Karpas-422 (cell line): ENCODE measurements at places on chromosomes 2 and 18. TPM values are rescaled to one million over a fixed set of nuclear protein-coding genes. Genes with fewer than 3 reads are reported as not detected.
A peak's percentile ranks its signal among the peaks of the same experiment; 100 is the strongest.

DNA sequence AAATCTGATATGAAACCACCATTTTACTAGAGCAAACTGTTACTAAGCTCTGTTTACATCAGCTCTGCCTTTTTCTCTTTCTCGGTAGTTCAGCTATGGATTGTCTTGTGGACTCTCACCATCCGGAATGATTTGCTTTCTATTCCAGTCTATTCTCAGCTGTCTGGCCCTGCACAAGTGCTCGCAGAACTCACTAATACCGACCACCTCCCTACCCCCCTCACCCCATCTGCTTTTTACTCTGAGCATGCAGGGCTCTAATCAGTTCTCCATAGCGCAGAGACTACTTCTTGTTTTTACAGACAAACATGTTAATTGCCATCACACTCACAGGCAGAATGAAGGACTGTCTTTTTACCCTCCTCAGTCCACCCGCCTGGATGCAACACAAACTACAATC, 180.7 kb upstream of the POU3F3 start:
- no peak for DNase-seq

DNA sequence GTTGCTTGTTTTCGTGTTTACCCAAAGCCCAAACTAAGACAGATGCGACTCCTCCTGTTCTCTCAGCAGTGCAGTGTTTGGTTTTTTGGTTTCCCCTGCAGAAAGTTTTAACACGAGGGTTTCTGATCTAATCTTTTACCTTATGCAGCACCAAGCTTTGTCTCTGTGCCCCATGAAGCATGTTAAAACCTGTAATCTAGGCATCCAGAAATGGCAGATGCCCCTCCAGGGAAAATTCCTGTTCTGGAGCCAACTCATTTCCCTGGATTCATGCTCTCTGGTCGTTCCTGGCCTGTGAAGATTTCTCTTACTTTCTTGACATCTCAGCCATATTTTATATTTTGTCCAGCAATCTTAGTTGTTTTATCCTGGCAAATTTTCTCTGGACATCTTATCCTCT, 91.5 kb downstream of the LTBP1 start:
- DNase-seq = no peak

- DNase-seq = peak; percentile 79
These were observed 181.7 kb downstream of the ANAPC1 start for GRCh38 chr2:111702119-111702803.

DNA sequence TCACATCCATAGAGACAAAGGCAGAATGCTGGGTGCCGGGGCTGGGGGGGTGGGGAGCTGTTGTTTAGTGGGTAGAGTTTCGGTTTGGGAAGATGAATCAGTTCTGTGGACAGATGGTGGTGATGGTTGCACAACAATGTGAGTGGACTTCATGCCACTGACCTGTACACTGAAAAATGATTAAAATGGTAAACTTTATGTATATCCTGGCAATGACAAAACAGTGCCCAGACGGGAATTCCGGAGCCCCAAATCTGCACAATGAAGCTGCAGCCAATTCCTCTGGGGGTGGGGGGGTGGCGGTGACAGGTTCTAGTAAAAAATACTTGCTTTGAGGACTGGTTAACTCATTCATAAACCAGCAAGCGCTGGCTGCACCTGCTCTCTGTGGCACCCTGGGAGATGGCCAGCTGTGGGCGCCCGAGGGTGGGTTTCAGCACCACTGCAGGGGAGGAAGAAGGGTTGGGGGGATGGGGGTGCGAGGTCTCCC, 81.8 kb upstream of the HPCAL1 start:
- no peak for DNase-seq

- no peak for DNase-seq
These were observed 607.5 kb downstream of the PLCL1 start for GRCh38 chr2:198411936-198412335.

DNA sequence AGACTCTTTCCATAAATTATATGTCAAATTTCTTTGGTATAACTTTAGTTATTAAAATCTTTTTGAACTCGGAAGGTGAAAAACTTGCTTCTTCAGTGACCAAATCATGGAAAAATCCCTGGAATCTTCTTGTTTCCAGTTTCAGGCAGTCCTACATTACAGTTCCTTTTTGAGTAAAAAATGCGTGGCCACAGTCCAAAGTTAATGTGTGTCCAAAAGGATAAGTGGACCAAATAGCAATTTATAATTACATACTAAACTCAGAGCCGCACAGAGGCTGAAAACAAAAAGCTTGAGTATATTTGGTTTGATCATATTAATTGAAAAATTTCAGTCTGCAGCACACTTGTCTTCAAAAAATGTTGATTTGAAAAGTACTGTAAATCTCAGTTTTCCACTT, 28.4 kb upstream of the DYNC2LI1 start:
- DNase-seq = no peak

- DNase-seq = no peak
These were observed 132.9 kb downstream of the CBLN2 start for GRCh38 chr18:72411261-72411660.

- no peak for DNase-seq
These were observed 57.9 kb downstream of the SLC66A3 start for GRCh38 chr2:11213090-11213638.

GRCh38 chr2:203240491-203240890, 1.7 kb downstream of the CYP20A1 start:
- DNase-seq = peak; percentile 59

GRCh38 chr2:68946117-68946516, 6.6 kb downstream of the GKN2 start:
- DNase-seq = no peak

DNA sequence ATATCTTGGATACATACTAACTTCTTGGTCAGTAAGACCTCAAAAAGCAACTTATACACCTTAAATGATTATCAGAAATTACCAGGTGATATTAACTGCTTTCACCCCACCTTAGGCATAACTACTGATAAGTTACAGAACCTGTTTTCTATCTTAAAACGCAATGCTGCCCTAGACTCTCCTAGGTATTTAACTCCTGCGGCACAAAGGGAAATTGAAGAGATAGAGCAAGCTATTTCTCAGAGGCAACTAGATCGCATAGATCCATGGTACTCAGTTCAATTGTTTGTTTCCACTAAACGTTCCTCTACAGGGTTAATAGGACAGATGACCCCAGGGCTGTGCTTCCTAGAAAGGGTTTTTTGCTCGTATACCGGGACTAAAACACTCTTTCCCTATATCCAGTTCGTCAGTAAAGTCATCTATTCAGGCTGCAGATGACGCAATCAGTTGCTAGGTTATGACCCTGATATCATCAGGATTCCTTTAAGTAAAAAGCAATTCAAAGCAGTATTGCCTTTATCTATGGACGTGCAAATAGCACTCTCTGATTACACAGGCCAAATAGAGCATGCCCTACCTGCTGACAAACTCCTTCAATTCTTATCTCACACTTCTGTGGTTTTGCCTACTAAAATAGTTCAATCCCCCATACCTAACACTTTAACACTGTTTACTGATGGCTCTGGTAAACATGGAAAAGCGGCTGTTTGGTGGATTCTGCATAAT, 62.3 kb upstream of the MYO3B start:
- no peak for DNase-seq

GRCh38 chr2:218272531-218273212, 2.4 kb downstream of the PNKD start:
- DNase-seq = peak; percentile 95

- DNase-seq = no peak
These were observed 3.6 kb upstream of the LRATD1 start for GRCh38 chr2:14628901-14629300.

DNA sequence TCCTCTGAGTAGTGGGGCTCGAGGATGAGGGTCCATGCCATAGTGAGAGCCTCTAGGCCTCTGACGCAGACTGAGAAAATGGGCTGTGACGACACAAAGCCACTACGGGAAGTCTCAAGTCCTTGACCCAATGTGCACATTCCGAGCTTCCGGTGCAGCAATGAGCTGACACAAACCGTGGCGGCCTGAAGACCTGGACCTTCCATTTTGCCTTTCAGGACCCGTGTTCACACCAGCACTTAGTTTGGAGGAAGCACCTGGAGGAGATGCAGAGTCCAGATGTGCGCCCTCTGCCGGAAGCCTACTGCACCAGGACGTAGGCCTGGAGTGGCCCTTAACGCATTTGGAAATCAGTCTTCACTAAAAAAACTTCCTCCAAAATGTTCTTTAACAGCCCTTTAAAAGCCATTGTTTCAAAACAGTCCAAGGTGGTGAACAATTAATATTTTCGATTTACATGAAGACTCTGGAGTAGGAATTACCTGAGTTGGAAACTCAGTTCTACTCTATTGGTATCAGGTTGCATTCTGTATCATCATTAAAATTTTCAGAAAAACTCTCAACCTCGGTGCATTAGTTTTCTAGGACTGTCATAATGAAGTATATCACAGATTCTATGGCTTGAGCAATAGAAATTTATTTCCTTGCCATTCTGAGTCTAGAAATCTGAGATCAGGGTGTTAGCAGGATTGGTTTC, 33.9 kb downstream of the BMP10 start:
- peak; percentile 95 for DNase-seq

GRCh38 chr2:205484764-205485163, 197.5 kb upstream of the NRP2 start:
- DNase-seq = no peak

DNA sequence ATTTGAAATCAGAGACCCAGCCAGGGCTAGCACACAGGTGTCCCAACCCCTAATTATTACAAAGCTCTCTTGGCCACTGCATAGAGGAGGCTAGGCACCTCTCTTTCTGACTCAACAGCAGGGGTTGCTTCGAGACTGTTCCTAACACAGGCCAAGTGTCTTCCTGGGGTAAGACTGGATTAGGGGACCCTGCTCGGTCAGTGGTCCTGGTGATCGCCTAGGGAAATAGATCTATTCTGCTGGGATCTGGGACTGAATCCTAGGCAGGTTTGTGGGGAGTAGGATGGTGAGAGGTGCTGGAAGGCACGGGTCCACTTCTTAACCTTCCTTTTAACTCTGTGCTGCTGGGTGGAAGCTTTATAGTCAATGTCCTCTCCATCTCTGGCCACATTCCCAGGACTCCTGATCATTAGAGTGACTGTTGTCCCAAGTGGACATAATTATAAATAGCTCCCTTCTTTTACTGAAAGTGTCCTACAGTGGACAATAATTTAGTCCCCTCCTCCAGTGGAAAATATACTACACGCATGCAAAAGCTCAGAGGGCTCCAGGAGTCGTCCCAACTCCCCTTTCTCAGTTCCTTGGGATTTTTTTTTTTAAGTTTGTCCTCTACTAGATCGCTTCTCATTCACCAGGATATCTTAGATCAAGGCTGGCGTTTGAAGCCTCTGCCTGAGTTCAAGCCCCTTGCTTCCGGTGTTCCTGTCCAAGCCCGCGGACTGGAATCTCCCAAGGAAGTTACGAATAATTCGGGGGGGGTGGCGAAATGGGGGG, 1.3 kb upstream of the TRIB2 start:
- no peak for DNase-seq

GRCh38 chr2:20525041-20526035, 78.5 kb downstream of the RHOB start:
- DNase-seq = peak; percentile 83

DNA sequence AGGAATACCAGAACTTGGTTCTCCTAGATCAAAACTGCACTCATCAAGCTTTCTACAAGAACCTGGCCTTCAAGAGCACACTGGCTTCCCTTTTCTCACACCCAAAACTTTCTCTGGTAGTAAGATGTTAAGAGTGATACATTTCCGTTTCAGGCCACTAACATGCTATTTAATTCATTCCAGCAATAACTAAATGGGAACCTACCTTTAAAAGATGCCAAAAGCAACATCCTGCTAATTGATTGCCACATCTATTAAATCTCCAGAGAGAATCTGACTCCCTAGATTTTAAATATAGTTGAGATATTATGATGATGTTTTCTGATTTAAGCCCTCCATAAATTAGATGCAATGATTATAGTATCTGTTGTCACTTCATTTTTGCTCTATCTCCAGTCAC, 71.6 kb downstream of the KCTD18 start:
- DNase-seq = no peak

Gene MC2R
- not detected in 2 replicates for total RNA-seq

Gene LIMS4
- 0.40 TPM in 1 of 2 replicates, not detected in the other for total RNA-seq

Gene ACMSD
- not detected in 2 replicates for total RNA-seq

Gene CHAC2
- total RNA-seq = 9.8 and 21.3 TPM in 2 replicates

Gene TXNDC2
- total RNA-seq = not detected in 2 replicates

Gene RNF125
- total RNA-seq = not detected in 2 replicates

Gene VWC2L
- total RNA-seq = not detected in 2 replicates

Gene HOXD13
- total RNA-seq = not detected in 2 replicates

Gene CCNT2
- 15.0 and 42.9 TPM in 2 replicates for total RNA-seq

Gene DPP10
- not detected in 2 replicates for total RNA-seq

Gene TUBA4B
- total RNA-seq = not detected in 2 replicates
